Activated CD4-positive, alpha-beta T cell treated with anti-CD3 and anti-CD28 coated beads, Interleukin-2, amount 10 ng/mL, durations not matched to agents 7 days and 5 days (primary cell): ENCODE measurements at places on chromosomes 4 and X. TPM values are rescaled to one million over a fixed set of nuclear protein-coding genes. Genes with fewer than 3 reads are reported as not detected.

- H3K36me3 ChIP-seq, result peaks cover 11% of the 10 kb centered on the region
- peak overlapping the region; percentile 90 for H3K27ac ChIP-seq
Observed at GRCh38 chrX:20265221-20265725, 1.4 kb downstream of the RPS6KA3 start.

DNA sequence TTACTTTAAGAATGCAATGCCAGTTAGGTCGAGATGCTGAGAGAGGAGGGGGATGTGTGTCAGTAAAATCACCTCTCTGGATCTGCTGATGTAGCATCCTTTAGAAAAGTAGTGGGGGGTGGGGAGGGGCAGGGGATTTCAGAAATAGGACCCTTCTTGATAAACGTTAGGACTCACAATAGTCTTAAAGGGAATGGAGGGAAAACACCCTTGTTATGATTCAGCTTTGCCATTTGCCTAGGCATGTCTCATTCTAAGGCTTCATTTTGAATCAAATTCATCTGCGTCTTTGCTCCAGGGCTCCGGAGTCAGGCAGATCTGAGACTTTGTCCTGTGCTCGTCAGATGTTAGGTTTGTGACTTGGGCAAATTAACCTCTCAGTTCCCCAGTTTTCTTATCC is 879 bp downstream of the SH2D1A start:
- H3K27me3 ChIP-seq, result no peaks in the 10 kb centered on the region
- DNase-seq, result peak; percentile 23
- H3K36me3 ChIP-seq, result peaks cover 18% of the 10 kb centered on the region
- peak overlapping the region; percentile 96 for H3K27ac ChIP-seq

AVPR2 gene
- not detected for total RNA-seq

RAB39B gene
- 8.0 TPM for total RNA-seq

GABRE gene
- not detected for total RNA-seq
